ENCODE measurements at places on chromosomes 11 and 22. TPM values are rescaled to one million over a fixed set of nuclear protein-coding genes. Genes with fewer than 3 reads are reported as not detected.

Gene LINC01488
- total RNA-seq = not detected

Gene CCDC157
- total RNA-seq = 1.8 TPM

Gene CARD10
- 34.8 TPM for total RNA-seq

Gene FOLR2
- not detected for total RNA-seq

DNA sequence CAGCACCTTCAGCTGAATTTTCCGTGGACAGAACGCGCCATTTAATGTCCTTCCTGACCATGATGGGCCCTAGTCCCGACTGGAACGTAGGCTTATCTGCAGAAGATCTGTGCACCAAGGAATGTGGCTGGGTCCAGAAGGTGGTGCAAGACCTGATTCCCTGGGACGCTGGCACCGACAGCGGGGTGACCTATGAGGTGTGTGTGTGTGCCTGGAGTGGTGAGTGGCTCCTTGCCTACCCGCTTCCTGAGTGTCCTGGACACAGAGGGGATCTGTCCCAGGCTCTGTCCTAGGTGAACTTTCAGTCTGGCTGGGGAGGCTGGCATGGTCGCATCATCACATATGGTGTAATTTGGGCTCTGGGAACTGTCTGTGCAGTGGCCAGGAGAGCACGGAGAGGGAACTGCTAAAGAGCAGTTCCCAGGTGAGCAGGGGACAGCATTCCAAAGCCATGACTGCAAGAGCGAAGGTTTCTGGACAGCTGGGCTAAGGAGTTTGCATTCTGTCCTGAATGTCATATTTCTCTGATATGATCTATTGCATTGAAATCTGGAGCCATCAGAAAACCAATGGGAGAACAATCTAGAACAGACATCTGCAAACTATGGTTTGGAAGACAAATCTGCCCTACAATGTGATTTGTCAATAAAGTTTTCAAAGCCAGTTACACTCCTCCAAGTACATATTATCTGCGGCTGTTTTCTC, 104.3 kb downstream of the RRAS2 start:
- DNase-seq = no peak

DNA sequence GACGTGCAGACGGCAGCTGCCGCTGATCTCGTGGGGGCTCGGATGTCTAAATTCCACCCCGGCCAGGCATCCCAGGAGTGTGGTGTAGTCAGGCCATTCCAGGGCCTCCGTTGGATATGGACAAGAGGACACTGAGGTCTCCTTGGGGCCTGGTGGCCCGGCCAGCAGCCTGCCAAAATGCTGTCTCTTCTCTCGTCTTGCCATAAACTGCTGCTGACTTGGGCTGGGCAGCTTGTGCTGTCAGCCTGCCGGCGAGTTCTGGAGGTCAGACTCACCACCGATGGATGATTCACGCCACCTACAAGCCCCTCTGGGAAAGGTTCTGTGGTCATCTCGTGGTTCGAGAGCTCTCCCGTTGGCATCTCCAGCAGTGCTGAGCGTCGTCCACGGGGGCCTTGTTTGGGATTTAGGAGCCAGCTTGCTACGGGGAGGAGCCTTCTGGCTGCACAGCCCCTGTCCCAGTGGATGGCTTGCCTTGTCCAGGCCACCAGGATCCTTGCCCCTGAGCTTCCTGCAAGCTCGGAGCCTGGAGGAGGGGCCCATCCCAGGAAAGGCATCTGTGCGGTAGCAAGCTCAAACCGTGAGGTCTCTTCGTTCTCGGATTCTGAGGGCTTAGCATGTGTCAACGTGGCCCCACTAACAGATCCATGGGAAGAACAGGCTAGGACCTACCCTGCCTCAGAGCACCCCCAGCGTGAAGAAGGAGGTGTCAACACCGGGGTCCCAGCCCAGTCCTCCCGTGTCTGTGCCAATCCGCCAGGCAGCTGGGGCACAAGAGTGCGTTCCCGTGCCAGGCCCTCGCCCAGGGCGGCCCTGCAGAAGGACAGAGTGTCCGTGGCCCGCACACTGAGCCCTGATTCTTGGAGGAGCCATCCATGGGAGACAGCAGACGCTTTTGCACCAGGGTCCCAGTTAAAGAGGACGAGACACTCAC, 1114.1 kb downstream of the BRD1 start:
- DNase-seq = no peak

DNA sequence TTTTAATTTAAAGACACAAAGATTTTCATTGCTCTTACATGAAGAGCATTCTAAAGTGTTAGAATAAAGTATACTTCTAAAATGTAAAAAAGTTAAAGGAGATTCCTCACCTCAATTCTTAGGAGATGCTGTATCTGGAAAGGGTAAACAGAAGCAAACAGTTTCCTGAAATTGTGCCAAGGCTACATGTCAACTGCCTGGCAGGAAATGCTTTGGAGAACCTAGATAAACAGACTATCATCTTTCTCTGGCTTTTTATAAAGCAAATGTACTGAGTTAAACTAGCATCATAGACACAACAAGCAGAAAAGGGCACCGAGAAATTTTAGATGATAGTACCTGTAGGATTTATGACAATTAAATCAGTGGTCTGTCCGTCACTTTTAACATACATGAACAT, 24.7 kb upstream of the AKIP1 start:
- no peak for DNase-seq

- DNase-seq = no peak
Observed at GRCh38 chr11:87180742-87181141, 143.0 kb downstream of the TMEM135 start.

GRCh38 chr22:46293577-46294260, 3.0 kb upstream of the GTSE1 start:
- no peak for DNase-seq

DNA sequence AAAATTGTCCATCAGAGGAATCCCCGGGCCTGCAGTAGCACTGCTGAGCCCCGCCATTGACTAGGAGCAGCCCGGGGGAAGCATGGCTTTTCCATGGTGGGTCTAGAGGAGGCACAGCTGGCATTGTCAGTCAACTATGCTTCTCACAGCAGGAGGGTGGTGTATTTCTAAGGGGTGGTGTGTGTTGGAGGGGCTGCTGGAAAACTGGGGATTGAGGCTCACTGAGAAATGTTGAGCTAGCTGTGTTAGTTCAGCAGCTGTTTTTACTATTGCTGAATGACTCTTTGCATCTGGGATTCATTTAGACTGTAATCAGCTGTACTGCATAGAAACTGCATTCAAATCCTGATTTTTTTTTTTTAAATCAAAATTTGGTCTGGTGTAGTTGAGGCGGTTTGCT, 5.6 kb downstream of the DDX10 start:
- DNase-seq = no peak

DNA sequence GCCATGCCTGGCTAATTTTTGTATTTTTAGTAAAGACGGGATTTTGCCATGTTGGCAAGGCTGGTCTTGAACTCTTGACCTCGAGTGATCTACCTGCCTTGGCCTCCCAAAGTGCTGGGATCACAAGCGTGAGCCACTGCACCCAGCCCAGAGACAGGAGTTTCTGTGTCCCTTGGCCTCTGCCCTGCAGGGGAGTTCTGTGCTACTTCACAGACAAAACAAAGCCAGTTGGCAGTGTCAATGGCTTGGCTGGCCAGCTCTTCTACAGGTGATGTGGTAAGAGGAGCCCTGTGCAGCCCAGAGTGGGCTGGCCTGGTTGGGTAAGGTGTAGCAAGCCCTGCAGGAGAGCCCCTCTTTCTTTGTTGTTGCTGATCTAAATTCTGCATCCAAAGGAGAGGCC, 60.5 kb upstream of the SHISAL1 start:
- DNase-seq = no peak

DNA sequence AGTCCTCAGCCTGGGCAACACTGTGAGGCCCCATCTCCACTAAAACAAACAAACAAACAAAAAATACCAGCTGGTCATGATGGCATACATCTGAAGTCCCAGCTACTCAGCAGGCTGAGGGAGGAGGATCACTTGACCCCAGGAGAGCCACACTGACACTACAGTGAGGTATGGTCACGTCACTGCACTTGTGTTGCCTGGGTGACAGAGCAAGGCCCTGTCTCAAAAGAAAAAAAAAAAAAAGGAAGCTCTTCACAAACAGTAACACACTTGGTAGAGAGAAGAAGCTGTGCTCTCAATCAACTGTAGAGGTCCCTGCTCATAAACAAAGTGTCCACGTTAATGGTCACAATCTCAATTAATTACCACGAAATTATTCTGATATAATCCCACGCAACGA, 401.6 kb upstream of the CCDC90B start:
- no peak for DNase-seq

GRCh38 chr22:43156413-43156812, 5.1 kb downstream of the TSPO start:
- no peak for DNase-seq

DNA sequence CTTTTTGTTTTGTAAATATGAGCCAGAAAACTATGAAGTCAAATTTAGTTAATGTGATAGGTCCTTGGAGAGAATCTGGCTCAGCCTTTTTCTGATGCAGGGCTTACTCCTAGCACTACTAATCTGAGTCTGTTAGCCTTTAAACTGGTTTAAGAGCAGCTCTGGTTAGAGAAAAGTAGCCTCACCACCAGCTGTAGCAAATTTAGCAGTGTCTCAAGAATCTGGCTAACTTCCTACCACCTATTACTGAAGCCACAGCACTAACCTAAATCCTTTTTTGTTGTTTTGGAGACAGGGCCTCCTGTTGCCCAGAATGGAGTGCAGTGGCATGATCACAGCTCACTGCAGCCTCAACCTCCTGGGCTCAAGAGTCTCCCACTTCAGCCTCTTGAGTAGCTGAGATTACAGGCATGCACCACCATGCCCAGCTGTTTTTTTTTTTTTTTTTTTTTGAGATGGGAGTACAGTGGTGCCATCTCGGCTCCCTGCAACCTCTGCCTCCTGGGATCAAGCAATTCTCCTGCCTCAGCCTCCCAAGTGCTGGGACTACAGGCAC, 13.9 kb downstream of the RBM4B start:
- DNase-seq = no peak

GRCh38 chr22:27179161-27179560, 521.8 kb downstream of the MIAT start:
- DNase-seq = no peak

- DNase-seq = no peak
Observed at GRCh38 chr11:10317151-10317755, 12.4 kb downstream of the ADM start.

DNA sequence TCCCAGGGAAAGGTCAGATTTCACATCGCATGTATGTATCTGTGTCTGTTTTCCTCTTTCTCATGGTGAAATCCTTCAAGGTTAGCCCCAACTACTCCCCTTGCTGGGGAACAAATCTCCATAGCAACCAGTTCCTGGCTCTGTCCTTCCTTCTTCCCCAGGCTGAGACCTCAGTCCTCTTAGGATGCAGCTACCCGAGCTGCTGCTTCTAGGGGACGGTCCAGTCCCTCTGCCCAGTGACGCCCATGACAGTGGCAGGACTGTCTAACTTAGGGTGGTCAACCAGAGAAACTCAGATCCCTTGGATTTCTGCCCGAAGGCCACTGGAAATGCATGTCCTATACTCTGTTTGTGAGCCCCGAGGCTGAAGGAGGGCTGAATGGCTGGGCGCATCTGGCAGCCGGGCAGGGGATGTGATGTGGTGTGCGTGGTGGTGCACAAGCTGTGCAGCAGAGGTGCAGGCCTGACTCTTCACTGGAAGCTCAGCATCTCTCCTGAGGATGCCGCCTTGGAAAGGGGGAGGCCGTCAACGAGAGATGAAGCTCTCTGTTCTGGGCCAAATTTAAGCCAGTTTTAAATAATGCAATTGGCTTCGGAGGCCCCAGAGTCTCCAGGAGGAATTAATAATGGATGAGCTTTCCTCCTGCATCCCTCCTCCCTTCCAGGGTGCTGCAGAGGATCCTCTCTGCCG, 118.7 kb upstream of the B3GAT1 start:
- DNase-seq = no peak

DNA sequence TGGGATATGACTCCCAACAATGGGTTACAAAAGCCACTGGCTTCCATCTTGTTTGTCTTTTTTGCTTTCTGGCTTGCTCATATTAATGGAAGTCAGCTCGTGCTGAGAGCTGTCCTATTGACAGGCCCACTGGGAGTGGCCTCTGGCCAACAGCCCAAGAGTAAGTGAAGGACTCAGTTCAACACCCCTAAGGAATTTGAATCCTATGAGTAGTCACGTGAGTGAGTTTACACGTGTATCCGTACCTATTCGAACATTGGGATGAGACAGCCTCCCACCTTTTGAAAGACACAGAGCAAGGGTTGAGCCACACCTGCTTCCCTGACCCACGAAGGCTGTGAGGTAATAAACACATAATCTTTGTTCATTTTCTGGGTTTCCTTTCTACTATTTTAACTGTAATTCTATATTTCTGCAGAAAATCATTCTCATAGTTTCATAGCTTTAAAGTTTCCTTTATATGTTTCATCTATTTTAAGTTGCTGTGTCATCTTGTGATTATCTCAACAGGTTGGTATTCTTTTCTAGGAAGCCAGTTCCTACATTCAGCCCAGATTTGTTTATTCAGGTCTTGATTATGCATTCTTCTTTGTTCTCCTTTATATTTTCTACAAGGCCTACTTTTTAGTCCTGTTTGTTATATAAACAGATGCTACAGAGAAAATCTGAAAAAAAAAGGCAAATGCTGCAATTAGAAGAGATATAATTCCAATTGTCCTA, 802.3 kb downstream of the CNTN5 start:
- no peak for DNase-seq
